Peyer's patch (tissue), 4 donors: ENCODE measurements at places on chromosomes 5 and 9. TPM values are rescaled to one million over a fixed set of nuclear protein-coding genes. Genes with fewer than 3 reads are reported as not detected.

SPATA31A3 gene
- total RNA-seq: not detected

PCDHGB6 gene
- total RNA-seq: 1.1 TPM

FBXL17 gene
- total RNA-seq: 21.4 TPM

ISCA1 gene
- 13.8 TPM for total RNA-seq

PCDHB16 gene
- not detected for total RNA-seq

OBP2B gene
- not detected for total RNA-seq

EFNA5 gene
- total RNA-seq: 27.5 TPM

RAD17 gene
- total RNA-seq: 47.0 TPM

OTP gene
- not detected for total RNA-seq

CEL gene
- 6.6 TPM for total RNA-seq

ORM2 gene
- total RNA-seq: not detected

FLT4 gene
- total RNA-seq: 5.7 TPM

SHISAL2B gene
- not detected for total RNA-seq

LECT2 gene
- total RNA-seq: not detected

EPB41L4B gene
- 85.0 TPM for total RNA-seq

CTNND2 gene
- not detected for total RNA-seq

PCDHA4 gene
- 2.6 TPM for total RNA-seq

SAXO1 gene
- total RNA-seq: not detected

SPINK6 gene
- not detected for total RNA-seq

CKMT2 gene
- total RNA-seq: 1.7 TPM

ZDHHC11 gene
- 38.7 TPM for total RNA-seq

GGTA1 gene
- total RNA-seq: 3.5 TPM

PLPP7 gene
- 1.3 TPM for total RNA-seq
